ENCODE measurements at places on chromosomes 5 and 9. TPM values are rescaled to one million over a fixed set of nuclear protein-coding genes. Genes with fewer than 3 reads are reported as not detected.

FBN2 gene
- not detected for total RNA-seq

CARD9 gene
- 1.1 TPM for total RNA-seq

PCDHB5 gene
- total RNA-seq, result not detected

EGFLAM gene
- total RNA-seq, result not detected

FGD3 gene
- 41.8 TPM for total RNA-seq

KDM4C gene
- 33.1 TPM for total RNA-seq

CMBL gene
- 0.66 TPM for total RNA-seq

OR2Y1 gene
- not detected for total RNA-seq

LCN1 gene
- not detected for total RNA-seq

LECT2 gene
- not detected for total RNA-seq

LCP2 gene
- 232 TPM for total RNA-seq

OTP gene
- total RNA-seq, result not detected

CDX1 gene
- total RNA-seq, result not detected

AGXT2 gene
- not detected for total RNA-seq

MEIKIN gene
- total RNA-seq, result not detected

SNX30 gene
- 4.2 TPM for total RNA-seq

SLC46A2 gene
- total RNA-seq, result not detected

FAM169A gene
- total RNA-seq, result 9.1 TPM

PCDHB3 gene
- not detected for total RNA-seq

FBP1 gene
- total RNA-seq, result 0.39 TPM

HTR1A gene
- total RNA-seq, result not detected

MUSK gene
- not detected for total RNA-seq

ESM1 gene
- total RNA-seq, result not detected

ARID3C gene
- 0.76 TPM for total RNA-seq

Data from activated CD4-positive, alpha-beta T cell treated with anti-CD3 and anti-CD28 coated beads for 36 hours (primary cell).